Activated naive CD4-positive, alpha-beta T cell treated with anti-CD3 and anti-CD28 coated beads, Interleukin-2, amount 50 U/mL, for 72 hours (primary cell): ENCODE measurements at places on chromosomes 12 and 14.
A peak's percentile ranks its signal among the peaks of the same experiment; 100 is the strongest.

DNA sequence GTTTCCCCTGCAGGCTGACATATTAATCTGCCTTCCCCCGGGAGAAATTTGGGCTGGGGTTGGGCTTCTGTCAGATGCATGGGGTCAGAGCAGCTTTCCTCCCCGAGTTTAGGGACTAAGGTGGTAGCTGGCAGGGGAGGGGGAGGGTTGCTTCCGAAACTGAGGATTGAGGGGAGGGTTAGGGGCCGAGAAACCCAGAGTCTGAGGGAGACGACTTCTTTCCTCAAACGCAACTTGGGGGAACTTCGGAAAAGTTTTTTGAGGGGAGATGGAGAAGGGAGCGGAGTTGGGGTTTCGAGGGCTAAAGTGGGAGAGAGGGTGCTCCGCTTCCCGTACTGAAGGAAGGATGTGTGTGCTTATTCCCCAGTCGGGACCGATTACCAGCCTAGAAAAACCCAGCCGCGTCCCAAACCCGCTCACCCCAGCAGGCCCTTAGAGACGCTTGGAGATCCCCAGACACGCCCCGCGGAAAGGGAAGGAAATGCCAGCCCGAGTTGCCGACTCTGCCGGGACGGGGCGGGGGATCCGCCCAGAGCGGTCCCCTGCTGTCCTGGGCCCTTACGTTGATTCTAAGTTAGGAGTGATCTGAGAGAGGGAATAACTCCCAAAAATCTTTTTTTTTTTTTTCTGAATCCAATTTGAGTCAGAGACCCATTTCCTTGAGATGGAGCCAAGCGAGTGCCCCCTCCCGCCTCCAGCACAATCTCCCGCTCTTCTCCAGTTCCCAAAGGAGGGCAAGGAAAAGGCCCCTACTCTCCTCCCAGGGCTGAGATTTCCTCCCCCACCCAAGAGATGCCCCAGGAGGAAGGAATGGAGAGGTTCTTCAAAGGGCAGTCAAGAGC, 61.9 kb downstream of the SMUG1 start:
- peak; percentile 18 for DNase-seq

DNA sequence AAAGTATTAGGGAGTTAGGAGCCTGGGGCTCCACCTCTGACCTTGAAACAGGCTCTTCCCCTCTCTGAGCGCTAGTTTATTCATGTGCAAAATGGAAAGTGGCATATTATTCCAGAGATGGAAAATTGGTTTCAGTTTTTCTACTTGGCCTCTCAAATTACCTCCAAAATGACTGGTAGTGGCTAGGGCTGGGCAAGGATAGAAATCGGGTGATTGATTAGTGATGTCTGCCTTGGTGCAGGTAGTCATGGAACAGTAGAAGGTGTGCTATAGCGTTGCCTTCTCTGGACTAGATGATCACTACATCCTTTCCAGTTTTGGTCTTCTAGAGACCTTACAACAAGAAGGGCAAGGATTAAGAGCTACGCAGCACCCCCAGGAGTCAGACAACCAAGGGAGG, 8.6 kb upstream of the MSI1 start:
- DNase-seq = no peak

- DNase-seq = no peak
Measured at GRCh38 chr12:30905463-30906009, 21.0 kb upstream of the TSPAN11 start.

DNA sequence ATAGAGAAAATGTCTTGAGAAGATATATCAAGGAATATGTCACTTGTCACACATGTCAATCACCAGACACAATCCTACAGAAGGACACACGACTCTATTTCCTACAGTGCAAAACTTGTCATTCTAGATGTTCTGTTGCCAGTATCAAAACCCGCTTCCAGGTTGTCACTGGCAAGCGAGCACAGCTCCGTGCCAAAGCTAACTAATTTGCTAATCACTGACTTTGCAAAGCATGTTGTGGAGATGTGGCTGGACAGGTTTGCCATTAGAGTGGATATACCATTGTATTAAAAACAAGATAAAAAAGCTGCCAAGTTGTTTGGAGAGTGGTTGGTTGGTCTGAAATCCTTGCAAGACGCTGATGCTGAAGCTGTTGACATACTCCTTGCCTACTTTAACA, 7.9 kb upstream of the SGPP1 start:
- DNase-seq = no peak

DNA sequence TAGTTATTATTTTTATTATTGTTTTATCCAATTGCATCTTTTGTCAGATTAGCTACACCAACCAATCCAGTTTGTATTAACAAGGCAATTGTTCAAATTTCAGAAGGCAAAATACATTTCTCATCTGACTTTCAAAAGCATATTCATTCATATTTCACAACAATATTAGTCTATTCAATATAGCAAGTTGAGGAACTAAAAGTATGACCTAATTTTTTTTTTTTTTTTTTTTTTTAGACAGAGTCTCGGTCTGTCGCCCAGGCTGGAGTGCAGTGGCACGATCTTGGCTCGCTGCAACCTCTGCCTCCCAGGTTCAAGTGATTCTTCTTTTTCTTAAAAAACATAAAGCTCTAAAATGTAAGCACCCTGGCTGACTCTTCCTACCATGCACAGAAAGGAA, 17.3 kb downstream of the COX14 start:
- no peak for DNase-seq

GRCh38 chr12:71625476-71625875, 38.2 kb downstream of the ZFC3H1 start:
- DNase-seq = no peak

DNA sequence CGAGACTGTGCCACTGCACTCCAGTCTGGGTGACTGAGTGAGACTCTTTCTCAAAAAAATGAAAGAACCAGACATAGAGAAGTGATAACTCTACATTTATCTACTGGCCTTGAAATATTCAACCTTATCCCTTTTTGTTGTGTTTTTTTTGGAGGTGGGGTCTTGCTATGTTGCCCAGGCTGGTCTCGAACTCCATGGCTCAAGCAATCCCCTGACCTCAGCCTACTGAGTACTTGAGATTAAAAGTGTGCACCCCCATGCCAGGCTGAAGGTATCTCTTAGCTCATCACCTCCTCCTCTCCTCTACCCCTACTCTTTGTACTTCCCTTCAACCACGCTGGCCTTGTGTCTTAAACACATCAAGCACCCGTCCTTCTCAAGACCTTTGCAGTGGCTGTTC, 3.8 kb downstream of the DRAM1 start:
- DNase-seq = no peak
